ENCODE measurements at places on chromosomes 6 and 20.

- no peak for DNase-seq
These were observed 562.3 kb upstream of the POU3F2 start for GRCh38 chr6:98272060-98272459.

DNA sequence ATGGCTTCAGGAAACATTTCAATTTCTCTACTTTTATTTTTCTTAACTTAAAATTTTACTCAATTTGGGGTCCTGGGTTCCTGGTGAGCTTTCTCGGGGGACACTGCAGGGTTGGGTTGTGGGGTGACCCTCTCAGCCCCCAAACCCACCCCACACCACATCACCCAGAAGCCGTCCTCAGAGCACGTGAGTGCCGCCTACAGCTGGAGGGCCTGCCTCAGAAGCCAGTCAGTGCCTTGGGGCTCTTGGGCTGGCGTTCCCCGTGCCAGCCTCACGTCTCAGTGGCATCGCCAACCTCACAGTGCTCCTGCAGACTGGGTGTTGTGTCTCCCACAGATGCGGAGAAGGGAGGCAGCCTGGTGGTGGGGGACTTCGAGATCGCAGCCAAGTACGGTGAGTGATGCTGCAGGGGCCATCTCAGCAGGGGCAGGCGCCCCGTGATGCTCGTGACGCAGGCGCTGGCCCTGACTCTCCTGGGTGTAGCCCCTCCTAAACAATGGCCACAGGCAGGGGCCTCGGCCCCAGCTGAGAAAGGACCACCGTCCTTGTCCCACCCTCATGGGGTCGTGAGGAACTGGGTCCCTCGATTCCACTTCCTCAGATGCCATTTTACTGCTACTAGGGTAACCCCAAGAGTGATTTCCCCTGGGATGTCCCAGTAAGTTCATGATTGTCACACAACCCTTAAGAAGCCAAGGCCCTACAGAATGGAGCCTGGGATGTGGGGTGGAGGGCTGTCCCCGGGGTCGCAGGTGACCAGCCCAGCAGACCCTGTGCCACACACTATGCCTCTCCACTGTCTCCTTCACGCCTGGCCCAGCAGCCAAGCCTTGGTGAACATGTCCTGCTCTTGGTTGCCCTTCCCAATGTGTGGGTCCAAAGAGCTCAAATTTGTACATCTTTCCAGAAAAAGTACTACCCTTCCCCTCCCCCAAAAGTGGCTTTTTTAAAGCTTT, 23.8 kb upstream of the PYGB start:
- no peak for DNase-seq

- DNase-seq = no peak
These were observed 20.5 kb downstream of the MAP7 start for GRCh38 chr6:136529710-136530109.

GRCh38 chr6:53424300-53424699, 75.5 kb upstream of the ELOVL5 start:
- no peak for DNase-seq

DNA sequence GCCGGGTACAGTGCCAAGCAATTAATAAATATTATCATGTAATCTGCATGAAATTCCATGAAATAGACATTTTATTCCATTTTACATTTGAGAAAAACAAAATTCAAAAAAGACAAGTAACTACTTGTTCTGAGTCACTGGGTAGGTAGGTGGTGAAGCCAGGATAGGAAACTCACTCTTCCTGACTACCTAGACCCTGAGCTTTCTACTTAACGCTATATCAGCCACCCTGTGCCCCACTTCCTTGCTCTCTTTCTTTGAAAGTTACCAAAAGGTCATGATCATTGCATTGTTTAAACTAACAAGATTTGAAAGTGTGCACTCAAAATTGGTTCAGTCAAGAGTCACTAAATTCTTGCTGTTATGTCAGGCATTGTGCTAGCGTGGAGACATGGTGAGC, 235.7 kb downstream of the CD83 start:
- no peak for DNase-seq

DNA sequence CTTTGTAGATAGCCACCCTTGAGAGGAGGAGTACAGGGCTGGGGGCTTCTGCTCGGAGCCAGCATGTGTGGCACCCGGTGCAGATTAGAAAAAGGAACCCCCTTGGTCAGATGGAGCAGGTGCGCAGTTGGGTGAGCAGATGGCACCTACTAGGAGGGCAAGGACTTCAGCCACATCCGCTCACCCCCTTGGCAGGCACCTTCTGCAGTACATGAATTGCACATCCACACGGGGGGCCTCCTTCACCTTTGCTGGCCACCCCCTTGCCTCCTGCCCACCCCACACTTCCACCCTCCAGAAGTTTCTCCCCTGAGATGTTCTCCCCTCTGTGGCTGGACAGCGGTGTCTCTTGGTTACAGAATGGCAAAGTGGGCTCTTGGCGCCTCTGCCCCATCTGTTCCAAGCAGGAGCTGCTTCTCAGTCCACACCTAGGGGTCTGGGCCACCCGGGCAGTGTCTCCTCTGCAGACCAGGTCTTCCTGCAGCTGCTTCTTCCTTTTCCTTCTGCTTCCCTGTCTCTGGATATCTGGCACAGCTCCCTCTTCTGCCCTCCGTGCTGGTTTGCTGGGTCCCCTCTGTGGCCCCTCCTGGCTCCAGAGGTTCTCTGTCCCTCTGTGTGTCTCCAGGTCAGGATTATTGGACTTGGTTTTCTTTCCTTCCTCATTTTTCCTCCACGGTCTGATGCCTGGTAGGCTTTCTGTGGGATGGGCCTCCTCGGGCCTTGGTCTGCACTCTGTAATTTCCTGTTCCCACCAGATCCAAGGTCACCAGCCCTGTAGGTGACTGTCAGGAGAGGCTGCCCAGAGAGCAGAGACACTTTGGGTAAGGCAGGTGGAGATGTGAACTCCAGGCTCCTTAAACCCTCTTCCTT, 4.1 kb downstream of the MDFI start:
- no peak for DNase-seq

- no peak for DNase-seq
These were observed 117.0 kb downstream of the BMP5 start for GRCh38 chr6:55758156-55758937.

DNA sequence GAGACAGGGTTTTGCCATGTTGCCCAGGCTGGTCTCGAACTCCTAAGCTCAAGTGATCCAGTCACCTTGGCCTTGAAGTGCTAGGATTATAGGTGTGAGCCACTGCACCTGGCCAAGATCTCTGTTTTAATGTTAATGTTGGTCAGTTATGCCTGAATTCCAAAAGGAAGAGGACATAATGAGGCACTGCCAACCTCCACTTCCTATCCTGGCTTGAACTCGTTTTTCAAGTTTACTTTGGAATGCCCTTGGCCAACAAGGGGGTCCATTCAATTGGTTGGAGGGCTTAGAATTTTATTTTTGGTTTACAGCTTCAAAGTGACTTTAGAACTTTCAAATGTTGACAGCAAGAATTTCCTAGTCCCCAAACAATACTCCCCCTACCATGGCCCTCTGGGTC, 29.8 kb downstream of the DNAAF9 start:
- DNase-seq = no peak

GRCh38 chr6:63319939-63320338, at the start of gene LGSN:
Gene LGSN (minus strand): TSS chr6:63319983. CDS start chr6:63319943, 40 bp downstream.
- no peak for DNase-seq

DNA sequence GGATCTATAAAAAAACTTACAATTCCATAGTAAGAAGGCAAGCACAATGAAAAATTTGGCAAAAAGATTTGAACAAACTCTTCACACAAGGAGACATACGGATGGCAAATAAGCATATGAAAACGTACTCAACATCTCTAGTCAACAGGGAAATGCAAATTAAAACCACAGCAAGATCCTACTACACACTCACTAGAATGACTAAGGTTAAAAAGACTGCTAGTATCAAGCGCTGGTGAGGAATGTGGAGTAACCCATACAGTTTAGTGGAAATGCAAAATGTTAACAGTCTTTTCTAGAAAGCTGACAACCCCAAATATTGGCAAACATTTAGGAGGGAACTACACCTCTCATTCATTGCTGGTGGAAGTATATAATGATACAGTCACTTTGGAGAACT, 175.9 kb upstream of the SGK1 start:
- no peak for DNase-seq

DNA sequence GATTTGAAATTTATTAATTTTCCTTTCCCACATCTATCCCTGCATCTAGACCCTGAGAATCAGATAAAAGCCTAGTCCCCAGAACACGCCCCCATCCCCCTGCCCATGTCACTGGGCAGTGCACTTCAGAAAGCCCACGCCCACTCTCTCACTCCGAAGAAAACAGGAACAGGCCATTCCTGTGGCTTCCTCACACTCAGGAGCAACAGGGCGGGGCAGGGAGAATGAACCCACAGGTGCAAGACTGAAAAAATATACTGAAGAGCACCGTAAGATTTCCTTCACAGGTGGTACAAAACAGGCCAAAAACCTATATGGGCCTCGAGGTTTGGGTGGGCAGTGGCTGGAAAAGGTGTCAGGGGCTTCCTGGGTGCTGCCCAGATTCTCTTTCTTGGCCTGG, 3.4 kb downstream of the OXT start:
- no peak for DNase-seq

DNA sequence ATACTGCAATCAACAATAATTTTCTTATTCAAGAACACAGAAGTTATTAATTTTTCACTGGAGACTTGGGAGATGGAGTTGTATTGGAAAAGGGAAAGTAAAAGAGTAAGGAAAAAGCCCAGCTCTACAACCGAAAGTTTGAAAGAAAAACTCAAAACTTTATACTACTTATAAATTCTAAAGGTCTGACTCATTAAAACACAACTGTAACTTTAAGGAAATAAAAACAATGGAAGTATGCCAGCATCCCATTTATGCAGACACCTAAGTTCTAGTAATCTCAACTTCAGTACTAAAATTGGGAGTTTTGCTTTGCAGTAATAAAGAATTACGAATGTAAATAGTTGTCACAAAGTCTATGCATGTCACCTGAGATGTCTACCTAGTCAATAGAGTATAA, 80.6 kb downstream of the IRAK1BP1 start:
- no peak for DNase-seq

DNA sequence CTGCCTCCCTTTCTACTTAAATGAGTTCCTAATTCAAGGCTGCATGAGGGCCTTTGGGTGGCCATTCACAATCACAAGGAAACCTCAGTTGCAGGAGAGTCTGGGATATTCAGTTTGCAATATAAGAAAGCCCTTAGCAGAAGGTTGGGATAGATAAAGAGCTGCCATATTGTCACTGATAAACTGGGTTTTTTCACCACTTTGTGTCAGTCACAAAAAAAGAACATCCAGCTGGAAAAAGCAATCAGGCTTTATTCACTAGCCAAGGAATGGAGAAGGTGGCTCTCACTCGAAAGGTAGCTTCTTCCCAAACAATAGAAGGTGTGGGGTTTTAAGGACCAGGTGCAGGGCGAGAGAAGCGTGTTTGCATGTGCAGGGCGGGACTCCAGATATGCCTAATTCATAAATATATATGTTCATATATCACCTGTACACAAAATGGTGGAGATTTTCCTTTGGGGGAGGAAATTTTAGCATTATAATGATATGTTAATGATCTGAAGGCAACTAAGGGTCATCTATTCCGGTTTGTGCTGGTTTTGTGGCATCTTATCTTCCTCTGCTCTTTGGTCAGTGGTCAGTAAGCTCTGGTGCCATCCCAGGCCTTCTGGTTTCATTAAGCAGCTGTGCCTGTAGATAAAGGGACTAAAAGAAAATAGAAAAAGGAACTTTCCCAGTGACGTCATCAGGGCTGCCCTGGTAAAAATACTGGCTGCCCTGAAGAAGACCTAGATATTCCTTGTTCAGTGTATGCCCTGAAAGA, 97.1 kb upstream of the IYD start:
- no peak for DNase-seq

- no peak for DNase-seq
These were observed 679.5 kb upstream of the NRSN1 start for GRCh38 chr6:23446469-23446967.

GRCh38 chr6:22027040-22027725, 269.7 kb downstream of the PRL start:
- DNase-seq = no peak

DNA sequence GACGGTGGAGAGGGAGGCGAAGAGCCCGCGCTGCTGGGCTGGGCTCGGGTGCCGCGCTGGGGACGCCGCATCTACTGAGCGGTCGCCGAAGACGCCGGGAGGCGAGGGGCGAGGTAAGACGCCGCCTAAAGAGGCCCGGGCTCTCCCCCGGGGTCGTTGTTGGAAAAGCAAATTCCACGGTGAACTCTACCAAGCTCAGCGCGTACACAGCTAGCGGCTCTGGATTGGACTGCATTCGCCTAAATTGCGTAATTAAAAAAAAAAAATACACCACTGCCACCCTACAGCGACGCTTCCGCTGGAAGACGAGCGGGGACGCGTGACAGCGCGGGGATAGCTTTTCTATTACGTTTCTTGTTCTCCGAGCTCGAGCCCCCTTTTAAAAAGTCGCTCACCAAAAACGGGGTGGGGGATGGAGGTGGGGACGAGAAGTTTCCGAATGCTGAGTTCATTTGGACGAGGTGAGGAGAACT, 92.0 kb upstream of the PRDM1 start:
- DNase-seq = peak; percentile 77

- DNase-seq = no peak
These were observed 48.3 kb upstream of the TRAF3IP2 start for GRCh38 chr6:111653979-111654378.

- DNase-seq = no peak
These were observed 44.0 kb downstream of the RANBP9 start for GRCh38 chr6:13667655-13668054.

- DNase-seq = no peak
These were observed 5.4 kb downstream of the UQCC2 start for GRCh38 chr6:33705955-33706725.

DNA sequence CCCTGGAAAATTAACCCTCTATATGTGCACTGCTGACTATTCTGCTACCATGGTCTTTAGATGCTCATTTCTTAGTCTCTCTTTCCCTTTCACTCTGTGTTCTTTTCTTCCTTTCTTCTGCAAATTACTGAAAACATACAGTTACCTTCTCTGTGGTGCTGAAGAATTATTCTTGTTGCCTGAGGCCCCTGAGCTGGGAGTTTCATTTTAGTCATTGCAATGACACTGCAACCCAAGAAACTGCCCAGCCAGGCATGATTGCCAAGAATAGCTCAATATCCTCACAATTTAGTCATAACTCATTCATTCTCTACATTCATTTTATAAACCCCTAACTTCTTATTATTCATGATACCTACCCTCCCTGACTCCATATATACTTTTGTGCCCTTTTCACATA, 245.8 kb upstream of the RAB32 start:
- DNase-seq = no peak

Measured in DND-41 (cell line).